Right hindlimb (tissue), 1 donor: ENCODE measurements at places on chromosomes 12 and 14.
A peak's percentile ranks its signal among the peaks of the same experiment; 100 is the strongest.

DNA sequence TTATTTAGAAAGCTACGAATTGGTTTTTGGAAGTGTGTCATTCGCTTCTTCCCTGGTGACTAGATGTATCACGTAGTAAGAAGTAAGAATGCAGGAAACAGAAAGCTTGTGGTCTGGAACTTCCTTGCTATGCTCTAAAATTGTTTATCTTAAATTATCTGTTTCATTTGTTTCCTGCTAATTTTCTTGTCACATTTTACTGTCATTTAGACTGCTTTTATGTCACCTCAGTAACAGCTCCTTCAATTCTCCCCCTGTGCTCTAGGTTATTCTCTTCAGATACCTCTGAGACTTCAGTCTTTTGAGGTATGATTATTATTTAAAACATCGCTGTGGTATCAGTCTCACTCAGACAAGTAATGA, 699 bp upstream of the CD69 start:
- DNase-seq = no peak

DNA sequence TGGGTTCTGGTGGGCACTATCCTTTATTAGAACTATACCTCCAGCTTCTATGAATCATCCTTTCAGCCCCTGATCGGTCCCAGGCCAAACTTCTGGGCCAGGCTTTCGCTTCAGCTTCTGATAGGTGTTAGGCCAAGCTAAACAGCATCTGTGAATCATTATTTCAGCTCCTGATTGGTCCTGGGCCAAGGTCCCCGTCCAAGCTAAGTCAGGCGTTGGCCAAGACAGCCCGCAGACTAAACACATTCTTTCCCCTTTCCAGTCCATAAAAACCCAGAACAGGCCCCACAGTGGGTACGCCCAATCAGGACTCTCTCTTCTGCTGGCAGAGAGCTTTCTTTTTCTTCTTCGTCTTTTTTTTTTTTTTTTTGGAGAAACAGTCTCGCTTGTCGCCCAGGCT, 1808.9 kb upstream of the SEL1L start:
- peak; percentile 37 for DNase-seq

DNA sequence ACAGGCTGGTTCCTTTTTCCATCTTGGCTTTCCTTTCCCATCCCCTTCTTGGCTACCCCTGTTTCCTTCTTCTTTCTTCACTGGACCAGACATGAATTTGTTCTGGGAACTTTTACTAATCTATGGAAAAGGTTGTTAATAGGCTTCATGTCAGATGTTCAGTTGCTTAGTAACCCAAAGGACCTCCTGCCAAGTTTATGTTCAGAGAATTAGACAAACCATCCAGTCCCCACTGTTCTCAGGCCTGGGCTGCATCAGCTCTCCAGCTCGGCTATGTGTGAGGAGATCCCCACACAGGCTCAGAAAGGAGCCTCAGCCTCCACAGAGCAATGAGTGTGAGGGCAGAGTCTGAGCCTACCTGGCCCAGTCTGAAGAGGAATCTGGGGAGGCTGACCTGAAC, 78.0 kb downstream of the AKAP6 start:
- peak; percentile 21 for DNase-seq

GRCh38 chr12:18148961-18149360, 59.0 kb upstream of the RERGL start:
- DNase-seq = no peak

- DNase-seq = no peak
Observed at GRCh38 chr14:59330455-59330854, 134.7 kb downstream of the GPR135 start.

- DNase-seq = no peak
Observed at GRCh38 chr12:51071663-51072062, 11.7 kb downstream of the CSRNP2 start.

GRCh38 chr12:132314516-132315233, 14.7 kb downstream of the GALNT9 start:
- no peak for DNase-seq

GRCh38 chr14:100587086-100587762, at the start of gene BEGAIN:
Gene BEGAIN, minus strand, starts transcription at chr14:100587417. Its CDS starts 127 bp downstream, at chr14:100587290.
- DNase-seq = no peak

DNA sequence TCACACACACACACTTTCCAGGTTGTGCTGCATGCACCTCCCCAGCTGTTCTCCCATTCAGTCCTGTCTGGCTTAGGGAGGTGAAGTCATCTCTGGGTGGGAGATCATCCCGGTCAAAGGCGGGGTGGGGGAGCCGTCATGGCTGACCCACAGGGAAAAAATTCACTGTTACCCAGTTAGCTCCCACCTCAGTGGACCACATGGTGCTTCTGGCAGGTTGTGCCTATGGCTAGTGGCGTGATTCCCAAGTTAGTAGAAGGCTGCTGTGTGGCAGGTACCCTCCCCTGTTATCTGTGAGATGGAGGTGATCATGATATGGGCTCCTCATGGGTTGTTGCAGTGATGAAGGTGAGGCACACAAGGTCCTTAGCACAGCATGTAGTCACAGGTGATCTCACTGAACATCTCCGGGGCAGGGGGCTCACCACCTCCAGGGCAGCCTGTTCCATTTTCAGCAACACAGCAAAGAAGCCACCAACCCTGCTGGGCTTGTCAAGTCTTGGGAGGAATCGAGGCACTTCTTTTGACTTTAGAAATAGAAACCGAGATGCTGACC, 154.9 kb upstream of the CCND2 start:
- no peak for DNase-seq

DNA sequence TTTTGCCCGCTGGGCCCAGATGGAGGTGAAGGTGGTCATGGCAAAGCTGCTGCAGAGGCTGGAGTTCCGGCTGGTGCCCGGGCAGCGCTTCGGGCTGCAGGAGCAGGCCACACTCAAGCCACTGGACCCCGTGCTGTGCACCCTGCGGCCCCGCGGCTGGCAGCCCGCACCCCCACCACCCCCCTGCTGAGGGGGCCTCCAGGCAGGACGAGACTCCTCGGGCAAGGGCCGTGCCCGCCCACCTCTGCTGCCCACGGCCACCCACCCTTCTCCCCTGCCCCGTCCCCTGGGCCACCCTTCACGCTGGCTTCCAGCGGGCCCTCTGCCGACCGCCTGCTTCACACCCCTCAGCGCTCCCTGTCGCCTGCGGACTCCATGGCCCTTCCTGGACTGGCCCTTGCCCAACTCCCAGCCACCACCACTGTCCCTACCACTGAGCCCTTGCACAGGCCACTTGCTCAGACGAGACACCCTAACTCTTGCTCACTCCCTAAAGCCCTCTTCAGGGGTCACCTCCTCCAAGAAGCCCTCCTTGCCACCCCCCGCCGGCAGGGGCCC, 42.5 kb downstream of the CYP46A1 start:
- DNase-seq = peak; percentile 11

DNA sequence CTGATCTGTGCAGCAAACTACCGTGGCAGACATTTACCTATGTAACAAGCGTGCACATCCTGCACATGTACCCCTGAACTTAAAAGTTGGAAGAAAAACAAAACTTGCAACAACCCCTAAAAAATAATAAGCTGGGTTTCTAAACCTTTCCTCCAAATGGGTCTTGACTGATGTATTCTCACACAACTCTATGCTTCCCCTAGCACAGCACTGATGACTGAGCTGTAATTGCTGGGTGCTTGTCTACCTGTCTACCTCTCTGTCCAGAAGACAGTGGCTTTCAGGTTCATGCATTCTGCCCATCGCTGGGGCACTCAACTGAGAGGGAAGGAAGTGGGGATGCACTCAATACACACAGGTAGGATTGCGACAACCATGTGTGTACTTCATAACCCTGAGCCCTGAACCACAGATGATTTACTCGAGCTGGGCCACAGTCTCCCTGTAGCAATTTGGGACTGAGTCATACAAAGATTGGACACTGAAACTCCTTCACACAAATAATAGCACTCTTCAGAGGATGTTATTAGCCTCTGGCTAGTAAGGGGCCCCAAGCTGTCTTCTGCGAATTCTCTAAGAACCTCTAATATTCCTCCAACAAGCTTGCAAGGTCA, 44.8 kb upstream of the TMPO start:
- DNase-seq = no peak

DNA sequence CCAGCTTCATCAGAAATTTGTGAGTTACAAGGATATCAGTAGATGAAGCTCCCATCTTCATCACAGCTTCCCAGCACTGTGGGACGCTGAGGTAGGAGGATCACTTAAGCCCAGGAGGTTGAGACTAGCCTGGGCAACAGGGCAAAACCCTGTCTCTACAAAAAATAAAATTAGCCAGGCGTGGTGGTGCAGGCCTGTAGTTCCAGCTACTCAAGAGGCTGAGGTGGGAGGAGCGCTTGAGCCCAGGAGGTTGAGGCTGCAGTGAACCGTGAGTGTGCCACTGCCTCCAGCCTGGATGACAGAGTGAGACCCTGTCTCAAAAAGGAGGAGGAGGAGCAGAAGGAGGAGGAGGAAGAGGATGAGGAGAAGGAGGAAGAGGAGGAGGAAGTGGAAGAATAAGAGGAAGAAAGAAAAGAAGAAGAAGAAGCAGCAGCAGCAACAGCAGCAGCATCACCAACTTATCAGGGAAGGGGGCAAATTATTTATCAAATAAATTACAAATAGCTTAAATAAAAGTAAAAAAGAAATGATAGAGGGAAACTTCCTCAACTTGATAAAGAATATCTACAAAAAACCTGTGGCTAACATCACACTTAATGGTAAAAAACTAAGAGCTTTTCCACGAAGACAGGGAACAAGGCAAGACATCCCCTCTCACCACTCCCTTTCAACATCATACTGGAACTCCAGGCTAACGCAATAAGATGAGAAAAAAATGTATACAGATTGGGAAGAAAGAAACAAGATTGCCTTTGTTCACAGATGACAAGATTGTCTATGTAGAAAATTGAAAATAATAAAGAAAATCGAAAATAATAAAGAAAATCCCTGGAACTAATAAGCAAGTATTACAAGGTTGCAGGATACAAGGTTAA, 69.6 kb downstream of the NINJ2 start:
- no peak for DNase-seq

DNA sequence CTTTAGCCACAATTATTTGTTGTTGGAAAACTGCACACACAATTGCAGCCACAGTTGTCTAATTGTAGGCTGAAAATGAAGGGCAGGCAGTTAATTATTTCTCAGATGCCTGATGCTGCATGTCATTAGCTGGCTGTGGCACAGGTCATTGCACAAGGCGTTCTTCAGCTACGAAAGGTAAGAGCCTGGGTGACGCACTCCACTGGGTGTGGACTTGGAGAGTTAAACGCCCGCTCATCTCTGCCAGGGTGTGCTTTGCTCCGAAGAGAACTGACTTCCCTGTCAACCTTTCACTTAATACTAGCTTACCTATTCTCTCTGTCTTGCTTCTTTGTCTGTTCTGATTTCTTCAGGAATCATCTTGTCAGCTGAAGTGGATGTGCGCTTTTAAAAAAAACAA, 91.4 kb upstream of the CPM start:
- no peak for DNase-seq

GRCh38 chr14:104735830-104736642, 12.0 kb downstream of the ADSS1 start:
- peak; percentile 83 for DNase-seq

GRCh38 chr14:74155749-74156148, 71.0 kb downstream of the LIN52 start:
- DNase-seq = no peak
